ENCODE measurements at places on chromosomes 2 and 18.
A peak's percentile ranks its signal among the peaks of the same experiment; 100 is the strongest.

DNA sequence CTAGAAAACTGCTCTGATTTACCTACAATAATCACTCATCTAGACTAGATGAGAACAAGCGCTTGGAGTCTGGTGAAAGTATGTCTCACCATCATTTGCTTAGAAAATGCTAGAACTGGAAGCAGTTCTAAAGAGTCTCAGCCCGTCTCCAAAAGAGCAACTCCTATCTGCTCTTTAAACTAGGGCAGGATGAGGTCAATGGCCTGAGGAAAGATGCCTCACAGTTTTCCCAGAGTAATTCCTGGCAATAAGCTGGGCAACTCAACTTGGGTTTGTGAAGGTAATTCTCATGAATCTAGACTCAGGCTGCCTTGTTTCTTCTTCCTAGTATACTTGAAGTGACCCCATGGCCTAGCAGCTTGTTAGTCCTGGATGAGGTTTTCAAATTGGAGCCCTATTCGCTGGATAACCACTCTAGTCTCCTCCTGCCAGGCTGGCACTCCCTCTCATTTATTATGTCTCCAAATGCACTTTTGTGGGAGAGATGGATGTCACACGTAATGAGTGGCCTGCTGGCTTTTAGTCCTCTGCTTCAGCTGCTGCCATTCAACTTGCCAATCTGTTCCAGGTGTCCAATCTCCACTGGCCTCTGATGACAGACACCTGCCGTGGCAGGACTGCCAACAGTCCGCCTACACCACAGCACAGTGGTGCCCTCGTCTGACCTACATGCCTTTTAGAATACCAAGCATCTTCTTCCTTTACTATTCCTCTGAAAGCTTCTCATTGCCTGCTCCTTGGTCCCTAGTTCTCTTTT is 80.9 kb downstream of the CABYR start:
- DNase-seq, result no peak

DNA sequence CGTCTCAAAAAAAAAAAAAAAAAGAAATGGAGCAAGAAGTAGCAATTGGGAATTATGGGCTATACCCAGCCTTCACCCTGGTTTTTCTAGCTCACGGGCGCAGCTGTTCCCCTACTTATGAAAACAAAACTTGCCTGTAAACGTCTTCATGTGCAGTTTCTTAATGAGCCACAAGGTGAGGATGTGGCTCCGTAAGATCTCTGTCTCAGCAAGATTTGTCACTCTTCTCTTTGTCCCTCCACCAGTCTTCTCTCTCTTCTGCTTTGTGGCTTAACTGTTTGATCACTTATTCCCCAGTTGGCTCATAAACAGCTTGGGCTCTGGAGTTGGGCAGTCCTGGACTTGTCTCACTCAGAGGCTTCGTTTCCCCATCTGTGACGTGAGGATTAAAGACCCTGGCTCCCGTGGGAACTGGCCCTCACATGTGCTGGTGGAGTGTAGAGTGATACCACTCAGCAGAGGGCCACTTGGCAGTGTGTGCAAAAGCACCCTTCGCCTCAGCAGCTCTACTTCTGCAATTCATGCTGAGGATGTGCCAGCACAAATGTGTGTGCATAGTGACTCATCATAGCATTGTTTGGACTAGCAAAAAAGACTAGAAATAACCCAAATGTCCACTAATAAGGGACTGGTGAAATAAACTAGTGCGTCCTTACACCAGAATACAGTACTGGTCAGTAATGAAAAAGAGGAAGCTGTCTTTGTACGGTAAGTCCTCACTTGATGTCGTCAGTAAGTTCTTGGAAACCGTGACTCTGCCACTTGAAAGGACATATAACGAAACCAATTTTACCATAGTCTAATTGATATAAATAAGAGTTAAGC is 8.7 kb downstream of the CEP68 start:
- DNase-seq, result no peak

DNA sequence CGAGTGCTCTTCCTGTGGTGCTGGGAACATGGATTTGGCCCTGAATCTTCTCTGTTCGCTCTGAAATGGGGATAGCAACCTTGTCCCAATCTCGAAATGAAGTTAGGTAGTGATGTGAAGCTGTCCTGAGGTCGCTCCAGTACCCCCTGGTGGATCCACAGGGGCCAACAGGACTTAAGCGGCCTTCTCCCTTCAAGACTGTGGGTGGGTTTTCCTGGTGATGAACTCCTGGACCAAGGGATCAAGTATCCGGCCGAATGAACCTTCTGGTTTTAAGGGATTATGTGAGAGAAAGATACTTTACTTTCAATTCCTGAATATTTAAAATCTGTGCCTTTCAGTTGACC is 156.5 kb downstream of the NAPG start:
- DNase-seq, result no peak

DNA sequence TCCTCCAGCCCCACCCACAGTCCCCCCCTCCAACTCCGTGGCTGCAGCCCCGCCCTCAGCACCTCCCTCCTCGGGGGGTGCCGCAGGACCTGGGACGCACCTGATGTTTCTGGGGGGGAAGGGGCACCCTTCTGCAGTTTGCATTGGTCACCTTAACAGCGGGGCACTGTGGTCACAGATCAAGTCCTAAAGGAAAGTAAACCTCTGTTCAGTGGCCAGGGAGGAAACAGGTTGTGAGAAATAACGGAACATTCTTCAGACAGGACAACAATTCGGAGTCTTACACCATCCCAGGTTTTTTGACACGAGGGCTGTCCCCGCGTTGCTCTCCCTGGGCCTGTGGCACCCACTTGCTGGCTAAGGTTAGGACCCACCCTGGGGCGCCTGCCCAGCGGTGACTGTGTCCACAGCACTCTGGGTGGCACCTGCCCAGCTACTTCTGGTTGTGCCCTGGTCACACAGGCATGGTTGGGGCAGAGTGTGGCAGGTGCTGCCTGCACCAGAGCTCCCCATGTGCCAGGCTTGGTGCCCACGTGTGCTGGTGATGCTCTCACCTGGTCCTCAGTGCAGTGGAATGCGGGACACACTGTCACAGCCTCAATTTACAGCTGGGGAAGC is 93.5 kb upstream of the OTOS start:
- DNase-seq, result no peak

DNA sequence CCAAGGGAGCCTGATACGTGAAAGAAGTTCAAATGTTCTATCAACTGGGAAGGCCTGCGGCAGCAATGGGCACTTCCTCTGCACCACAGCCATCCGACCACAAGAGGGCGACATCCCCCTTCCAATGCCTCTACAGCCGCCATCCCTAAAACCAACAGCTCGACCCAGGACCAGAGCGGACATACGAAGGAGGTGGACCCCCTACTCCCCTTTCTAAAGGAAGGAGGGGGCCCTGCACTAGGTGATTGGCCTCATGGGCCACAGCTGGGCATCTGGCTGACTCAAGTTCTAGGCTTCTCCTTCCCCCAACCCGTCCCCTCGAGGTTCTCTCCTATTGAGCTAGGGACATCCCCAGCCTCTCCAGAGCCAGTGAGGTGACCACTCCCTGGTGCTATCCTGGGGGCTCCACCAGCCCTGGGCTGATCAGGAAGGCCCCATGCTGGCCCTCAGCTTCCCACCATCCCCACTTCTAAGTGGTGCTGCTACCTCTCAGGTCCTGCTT is 217.2 kb downstream of the TNS1 start:
- peak; percentile 42 for DNase-seq

DNA sequence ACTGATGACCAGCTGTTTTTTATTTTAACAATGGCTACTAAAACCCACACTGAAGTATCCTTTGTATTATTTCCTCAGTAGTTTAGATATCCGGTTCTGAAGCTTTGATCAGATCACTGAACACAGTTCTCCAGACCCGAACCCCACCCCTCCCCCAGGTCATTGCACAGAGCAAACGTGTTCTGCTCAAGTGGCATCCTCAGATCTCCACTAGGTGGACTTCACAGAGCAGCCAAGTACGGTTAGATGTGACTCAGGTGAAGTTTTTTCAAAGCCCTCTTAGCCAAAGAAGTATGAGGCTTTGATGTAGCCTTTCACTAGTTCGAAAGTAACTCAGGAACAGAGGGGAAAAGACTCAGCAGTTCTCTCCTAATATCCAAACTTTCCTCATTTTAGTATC is 142.7 kb upstream of the NRP2 start:
- no peak for DNase-seq

DNA sequence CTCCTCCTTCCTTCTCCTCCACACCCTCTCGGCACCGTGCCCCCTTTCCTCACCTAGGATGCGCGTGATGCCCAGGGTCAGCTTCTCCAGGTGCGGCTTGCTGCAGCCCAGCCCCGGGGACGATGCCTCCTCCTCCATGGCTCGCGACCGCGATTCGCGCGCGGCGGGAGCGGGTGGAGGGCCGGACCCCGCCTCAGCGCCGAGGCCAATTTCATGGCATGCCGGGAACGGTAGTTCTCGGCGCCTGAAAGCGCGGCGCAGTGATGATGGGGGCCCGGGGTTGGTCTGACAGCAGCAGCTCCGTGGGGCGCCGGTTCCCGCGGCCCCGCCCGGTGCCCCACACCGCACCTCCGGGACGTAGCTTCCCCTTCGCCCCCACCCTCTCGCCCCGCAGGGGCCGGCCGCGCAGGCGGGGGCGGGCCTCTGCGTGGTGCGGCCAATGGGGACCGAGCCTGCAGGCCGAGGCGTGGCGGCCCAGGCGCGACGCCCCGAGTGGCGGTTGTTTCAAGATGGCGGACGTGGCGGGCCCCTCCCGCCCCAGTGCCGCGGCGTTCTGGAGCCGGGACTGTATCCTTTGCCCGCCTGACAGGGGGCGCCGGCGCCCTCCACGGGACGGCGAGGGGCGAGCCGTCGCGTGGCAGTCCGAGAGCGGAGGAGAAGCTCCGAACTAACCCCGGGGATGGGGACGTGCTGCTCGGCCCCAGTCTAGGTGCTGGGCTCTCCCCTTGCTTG is at the start of the genes KIAA1328 and TPGS2:
KIAA1328 (plus strand) TSS at position 498 of the 732 bp plus-strand sequence; CDS start at position 510, 12 bp downstream.
TPGS2 (minus strand) TSS at position 373 of the 732 bp plus-strand sequence; CDS start at position 138, 235 bp downstream.
- DNase-seq, result peak; percentile 78

GRCh38 chr2:218230882-218231281 is 13.9 kb downstream of the ARPC2 start:
- no peak for DNase-seq

DNA sequence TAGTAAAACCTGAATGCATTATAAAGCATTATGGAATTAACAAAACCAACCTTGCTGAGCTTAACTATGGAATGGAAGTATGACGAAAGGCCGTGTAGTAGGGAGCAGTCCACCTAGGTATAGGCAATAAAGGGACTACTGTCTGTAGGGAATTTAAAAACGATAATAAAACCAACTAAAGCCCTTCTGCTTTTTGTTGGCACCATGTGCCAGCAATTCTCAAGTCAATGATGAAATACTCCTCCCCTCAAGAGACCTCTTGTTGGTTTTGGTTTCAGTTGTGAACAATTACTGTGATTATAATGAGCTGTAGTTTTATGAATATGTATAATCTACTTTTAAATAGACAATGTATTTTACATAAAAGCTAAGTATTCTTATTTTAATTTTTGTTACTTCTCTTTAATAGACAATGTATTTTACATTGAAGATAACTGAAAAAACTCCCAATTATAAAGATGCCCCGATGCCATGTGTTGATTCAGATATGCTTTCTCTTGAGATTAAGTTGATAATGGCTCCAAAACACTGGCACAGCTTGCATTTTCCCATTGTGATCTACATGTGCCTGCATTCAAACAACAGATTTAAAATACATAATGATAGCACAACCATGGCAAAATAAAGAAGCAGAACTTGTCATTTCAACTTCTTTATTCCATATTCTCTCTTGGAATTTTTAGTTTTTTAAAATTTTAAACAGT is 55.5 kb upstream of the ZDBF2 start:
- DNase-seq, result no peak

GRCh38 chr18:10051877-10052631 is 138.2 kb downstream of the VAPA start:
- no peak for DNase-seq

DNA sequence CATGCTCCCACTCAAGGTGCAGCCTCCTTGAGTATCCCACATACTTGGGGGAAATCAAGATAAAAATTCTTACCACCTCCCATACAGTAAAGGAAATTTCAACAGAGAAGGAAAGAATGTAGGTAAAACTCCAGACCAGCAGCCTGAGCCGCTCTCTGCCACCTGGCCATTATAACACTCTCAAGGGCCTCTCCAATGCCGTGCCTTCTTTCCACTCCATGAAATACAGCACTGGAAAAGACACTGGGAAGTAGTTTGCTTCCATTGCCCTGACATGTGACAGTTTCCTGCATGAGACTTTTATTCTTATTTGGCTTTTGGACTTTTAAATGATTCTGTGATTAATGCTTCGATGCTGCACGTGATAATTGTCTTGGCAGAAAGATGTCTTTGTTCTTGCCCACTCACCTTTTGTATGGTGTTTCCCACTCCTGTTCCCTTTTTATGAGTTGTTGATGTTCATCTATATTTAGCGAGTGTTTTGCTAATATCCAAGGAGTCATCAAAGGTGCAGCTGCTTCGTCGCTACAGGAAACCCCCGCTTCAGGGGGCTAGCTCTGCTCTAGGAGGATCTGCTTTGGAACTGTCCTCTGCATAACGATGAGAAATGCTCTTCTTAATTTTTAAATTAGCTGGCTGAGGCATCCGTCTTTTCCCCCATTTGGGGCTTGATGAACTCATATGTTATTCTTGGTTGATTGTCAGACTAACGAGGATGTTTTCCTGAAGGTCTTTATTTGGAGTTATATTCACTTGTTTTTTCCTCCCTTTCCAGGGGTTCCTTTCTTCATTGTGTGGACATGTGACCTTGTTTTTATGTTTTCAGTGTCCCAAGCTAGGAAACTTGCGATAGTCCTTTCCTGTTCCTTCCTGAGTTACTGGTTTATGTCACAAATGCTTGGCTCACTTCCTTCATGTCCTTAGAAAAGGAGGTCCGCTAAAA is 179.4 kb downstream of the TXNL1 start:
- DNase-seq, result no peak

DNA sequence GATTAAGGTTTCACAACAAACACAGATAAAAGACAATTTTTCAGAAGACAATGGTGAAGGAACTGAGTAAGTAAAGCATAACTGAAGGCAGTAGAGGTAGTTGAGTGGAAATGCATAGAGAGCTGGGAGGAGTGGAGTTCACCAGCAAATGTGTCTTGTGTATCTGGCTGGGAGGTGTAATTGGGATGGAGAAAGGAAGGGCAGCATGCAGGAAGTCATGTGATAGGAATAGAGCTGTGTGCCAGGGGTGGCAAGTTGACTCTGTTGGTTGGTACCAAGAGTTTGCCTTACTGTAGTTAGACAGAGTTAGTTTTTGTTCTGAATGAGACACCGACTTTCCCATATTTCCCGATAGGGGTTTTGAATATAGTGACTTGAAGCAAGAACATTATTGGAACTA is 56.3 kb downstream of the FMNL2 start:
- no peak for DNase-seq

GRCh38 chr2:238306672-238306998 is 13.7 kb upstream of the TRAF3IP1 start:
- no peak for DNase-seq
